ENCODE measurements at places on chromosomes 6 and 20.
A peak's percentile ranks its signal among the peaks of the same experiment; 100 is the strongest.

GRCh38 chr6:142784344-142784743 lies 160.6 kb downstream of the HIVEP2 start:
- DNase-seq = no peak

- DNase-seq = peak; percentile 63
These were observed 7.3 kb downstream of the DNTTIP1 start for GRCh38 chr20:45798935-45799642.

DNA sequence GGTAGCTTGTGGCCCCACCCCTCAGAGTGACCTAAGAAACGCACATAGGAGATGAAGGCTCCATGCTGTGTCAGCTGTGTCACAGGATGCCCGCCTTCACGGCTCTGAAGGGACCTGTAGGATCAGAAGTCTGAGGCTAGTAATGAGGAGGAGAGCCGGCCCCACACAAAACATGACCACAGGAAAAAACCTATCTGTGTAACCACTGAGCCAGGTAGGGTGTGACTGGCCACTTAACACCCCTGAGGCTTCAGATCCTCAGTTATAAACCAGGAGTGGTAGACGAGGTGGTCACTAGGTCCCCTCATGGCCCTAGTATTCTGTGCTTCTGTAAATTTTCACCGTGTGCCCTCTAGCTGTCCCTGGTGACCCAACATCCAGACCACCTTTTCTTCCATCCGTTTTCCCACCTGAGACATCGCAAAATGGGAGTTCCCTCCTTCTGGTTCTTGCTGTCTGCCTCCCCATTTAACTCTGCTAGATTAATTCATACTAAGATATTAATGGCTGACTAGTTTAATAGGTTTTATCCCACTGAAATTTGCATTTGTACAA lies 52.8 kb downstream of the TBC1D7 start:
- DNase-seq = no peak

DNA sequence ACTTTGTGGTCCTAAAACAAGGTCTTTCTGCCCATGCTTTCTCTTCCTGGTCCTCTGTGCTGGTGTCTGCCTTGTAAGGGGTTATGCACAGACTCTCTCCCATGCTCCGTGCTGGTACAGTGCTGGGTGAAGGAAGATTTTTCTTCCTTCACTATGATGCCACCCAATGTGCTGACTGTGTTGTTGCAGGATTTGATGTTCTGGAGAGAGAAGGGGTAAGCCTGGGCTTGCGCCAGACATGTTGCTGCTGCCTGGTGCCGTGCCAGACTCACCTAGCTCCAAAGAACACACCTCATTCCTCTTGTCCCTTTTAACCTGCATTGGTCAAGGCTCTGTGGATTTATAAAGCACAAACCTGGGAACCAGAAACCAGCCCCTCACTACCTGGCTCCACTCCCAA lies 28.4 kb upstream of the ARMH2 start:
- DNase-seq = no peak

GRCh38 chr6:45930420-45931040 lies 85.1 kb downstream of the CLIC5 start:
- DNase-seq = peak; percentile 72

DNA sequence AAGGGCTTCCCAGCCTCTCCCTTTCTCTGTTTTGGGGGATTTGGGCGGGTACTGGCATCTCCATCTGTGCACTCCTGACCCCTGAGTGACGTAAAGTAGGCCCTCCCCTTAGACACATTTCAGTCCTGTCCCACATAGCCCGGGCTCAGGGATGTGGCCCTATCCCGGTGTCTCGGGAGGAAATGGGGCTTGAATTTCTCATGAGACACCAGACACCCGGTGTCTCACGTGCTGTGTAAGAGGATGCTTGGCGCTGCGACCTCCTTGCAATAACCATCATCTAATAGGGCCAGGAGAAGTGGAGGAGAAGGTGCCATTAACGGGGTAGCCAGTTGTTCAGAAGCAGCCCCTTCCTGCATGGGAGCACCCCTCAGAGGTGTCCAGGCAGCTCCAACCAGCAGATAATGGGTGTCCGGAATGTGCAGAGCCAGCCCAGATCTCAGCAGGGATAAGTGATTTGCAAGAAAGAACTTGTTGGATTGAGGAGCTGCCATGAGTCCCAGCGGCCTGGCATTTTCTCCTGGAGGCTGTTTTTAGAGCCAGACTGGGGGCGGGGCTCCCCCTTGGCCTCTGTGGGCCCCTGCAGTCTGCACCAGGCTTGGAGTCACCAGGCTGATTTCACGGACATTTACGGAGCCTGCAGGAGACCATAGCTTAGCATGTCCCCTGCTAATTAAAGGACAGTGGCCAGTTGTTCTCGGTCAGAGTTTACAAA lies 372.0 kb downstream of the PREX1 start:
- no peak for DNase-seq

DNA sequence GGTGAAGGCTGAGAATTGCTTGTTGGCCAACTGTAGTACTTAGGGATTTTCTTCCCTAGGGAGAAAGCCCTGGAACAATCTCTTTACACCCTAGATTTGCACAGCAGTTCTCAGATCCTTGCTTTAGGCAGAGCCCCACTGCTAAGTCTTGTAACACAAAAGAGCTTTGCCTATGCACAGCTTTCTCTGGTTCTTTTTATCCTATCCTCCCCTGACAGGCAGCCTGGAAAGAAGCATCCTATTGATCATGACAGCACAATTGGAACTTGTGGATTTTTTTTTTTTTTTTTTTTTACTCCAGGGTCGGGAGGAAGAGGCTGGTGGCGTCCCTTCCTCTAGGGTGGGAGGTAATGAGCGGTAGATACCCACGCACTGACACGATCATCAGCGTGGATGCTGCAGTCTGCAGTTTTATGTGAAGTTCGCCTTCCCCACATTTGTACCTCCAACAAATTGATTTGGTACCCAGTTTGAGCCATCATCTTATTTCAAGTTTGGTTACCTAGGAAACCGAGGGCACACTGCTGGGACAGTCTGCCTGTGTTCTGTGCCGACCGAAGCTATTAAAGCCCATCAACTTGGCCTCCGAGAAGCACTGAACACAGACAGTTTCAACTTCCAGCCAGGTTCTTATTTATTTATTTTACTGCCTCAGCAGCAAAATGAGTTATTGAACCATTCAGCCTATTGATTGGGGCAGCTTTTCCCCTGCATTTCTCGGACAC lies 110.1 kb downstream of the NRN1 start:
- no peak for DNase-seq

- no peak for DNase-seq
These were observed 96.6 kb upstream of the AKIRIN2 start for GRCh38 chr6:87798393-87799278.

- DNase-seq = peak; percentile 45
These were observed 36.2 kb downstream of the SUN5 start for GRCh38 chr20:32967961-32968457.

Measured in activated CD4-positive, alpha-beta T cell treated with anti-CD3 and anti-CD28 coated beads, Interleukin-2, amount 50 U/mL, for 48 hours (primary cell).